NCI-H187 treated with DMSO at 0.1 percent for 48 hours (cell line): ENCODE measurements at places on chromosomes 11 and 22.

GRCh38 chr11:95485115-95485900 lies 254.3 kb upstream of the SESN3 start:
- no peak for DNase-seq

GRCh38 chr22:30198152-30198825 lies 48.3 kb downstream of the LIF start:
- DNase-seq = no peak

DNA sequence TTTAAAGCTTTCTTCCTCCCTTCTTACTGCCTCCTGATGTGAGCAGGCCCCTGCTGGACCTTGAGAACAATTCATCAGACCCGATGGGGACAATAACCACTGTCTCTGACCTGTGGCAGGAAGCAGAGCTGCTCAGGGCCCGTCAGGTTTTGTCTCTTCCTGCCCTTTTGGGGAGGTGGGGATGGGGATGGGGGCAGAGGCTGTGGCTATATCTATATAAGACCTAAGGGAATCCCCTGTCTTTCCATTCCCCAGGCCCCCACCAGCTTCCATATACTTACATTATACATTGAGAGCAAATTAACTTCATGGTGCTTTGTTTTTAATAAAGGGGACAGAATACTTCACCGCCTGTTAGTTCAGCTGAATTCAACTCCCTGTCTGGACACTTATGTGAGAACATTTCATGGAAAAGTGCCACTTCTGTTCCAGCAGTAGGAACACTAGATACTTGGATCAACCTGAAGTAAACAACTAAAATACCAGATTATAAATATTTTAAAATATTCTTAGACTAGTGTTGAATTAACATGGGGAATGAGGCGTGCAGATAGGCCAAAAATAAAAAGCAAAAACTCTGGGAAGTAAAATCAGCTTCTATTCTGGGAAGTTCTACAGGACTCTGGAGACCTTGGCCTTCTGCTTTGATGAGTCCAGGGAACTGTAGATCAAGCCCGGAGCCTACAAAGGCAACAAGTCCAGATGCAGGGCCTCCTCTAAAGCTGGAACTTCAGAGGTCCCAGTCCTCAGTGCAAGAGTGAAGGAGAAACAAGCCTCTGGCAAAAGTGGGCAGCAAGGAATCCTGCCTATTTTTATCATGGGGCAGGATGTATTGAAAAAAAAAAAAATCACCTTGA lies 11.1 kb downstream of the ZP1 start:
- DNase-seq = no peak

- DNase-seq = no peak
Measured at GRCh38 chr11:118896472-118896913, 12.8 kb downstream of the CXCR5 start.

GRCh38 chr11:84264066-84264465 lies 977.9 kb upstream of the CCDC90B start:
- DNase-seq = no peak

- no peak for DNase-seq
Measured at GRCh38 chr22:47210112-47210657, 447.7 kb downstream of the TBC1D22A start.

- DNase-seq = no peak
Measured at GRCh38 chr11:17905477-17905876, 107.4 kb downstream of the SERGEF start.

DNA sequence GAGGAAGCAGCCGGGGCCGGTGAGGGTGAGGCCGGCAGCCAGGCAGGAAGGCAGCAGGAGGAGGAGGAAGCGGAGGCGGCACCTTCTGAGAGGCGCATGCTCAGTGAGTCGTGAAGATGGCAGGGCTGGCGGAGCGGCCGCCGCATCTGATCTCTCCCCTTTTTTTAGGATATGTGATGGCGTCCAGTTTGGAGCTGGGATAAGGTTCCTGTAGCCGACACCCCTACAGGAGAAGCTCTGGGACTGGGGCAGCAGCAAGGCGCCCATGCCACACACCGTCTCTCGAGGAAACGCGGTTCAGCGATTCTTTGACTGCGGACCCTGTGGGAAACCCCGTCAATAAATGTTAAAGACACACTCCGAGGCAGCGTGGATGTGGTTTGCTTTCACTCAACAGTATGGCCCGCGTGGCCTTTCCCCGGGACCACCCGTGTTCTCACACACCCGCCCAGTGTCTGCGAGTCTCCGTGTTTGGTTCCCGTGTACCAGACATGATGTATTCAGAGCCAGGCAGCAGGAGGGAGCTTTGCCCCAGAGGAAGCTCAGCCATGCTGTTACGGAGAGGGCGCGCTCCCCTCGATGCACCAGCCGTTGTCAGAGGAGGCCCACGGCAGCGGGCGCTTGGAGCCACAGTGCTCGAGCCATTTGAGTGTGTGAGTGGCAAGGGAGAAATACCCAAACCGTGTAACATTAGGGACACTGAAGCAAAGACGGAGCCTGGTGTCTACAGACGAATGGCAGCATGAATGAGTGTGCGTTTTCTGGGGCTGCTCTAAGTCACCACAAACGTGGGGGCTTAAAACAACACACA lies 27.7 kb upstream of the PARVB start:
- no peak for DNase-seq

- DNase-seq = no peak
Measured at GRCh38 chr11:20046416-20046815, 113.9 kb downstream of the DBX1 start.

DNA sequence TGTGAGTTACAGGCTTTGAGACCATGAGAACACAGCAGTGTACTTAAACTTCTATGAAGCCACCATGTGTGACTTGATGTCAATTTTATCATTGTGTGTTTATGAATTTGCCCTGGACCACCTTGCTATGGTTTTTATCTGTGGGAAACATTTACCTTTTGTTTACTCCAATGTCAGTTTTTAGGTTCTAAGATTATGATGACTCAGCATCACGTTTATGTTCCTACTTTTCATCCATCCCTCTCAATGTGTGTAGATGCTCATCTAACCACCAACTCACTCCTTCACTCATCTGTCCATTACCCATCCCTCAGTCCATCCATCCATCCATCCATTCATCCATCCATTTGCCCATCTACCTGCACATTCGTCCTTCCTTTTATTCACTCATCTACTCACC lies 338.8 kb downstream of the MIAT start:
- no peak for DNase-seq

DNA sequence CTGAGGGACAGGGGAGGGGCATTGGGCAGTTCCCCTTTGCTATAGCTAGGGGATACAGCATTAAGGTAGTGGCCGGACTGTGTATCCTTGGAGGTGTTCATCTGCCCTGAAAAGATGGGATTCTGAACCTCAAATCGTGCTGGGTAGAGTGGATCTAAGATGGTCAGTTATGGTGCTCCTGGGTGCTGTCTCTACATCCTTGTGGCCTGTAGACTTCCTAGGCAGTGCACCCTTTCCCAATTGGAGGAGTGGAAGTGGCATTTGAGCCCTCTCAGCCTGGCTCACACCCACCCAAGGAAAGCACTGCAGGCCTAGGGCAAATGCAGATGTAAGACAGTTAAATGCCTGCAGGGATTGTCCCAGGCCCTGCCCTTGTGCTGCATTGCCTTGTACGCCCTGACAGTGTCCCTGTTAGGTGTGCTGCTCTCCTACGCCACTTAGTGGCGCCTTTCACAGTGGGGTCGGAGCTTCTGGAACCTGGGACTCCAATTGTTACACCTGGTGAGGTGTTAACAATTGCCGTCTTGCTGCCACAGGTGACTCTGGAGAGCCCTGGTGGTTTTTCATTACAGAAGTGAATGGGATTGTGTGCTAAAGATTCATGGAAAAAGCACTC lies 35.0 kb downstream of the PPFIBP2 start:
- DNase-seq = no peak

DNA sequence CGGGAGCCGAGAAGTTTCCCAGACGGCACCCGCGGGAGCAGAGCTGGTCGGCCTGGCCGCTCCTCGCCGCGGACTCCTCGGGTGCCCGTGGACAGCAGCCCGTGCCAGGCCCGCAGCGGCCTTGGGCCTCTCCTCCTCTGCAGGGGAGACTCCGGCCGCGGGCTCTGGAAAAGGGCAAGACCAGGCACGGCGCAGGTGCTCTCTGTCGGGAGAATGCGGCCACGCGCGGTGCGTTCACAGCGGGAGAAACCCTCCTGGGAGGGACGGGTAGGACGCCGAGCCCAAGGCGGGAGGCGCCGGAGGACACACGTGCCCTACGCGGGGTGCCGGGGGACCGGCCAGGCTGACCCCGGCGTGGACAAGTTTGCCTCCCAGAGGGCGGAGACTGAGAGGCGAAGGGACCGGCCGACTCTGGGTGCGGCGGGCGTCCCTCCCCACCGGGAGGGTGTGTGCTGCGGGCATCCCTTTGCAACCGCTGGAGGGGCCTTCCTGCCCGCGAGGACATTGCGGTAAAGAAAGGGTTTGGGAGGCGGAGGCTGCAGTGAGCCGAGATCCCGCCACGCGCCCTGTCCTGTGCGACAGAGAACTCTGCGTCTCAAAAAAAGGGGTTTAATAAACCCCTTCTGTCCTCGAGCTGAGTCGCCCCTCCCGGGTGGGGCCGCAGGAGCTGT lies 2.3 kb downstream of the IFITM1 start:
- DNase-seq = no peak

DNA sequence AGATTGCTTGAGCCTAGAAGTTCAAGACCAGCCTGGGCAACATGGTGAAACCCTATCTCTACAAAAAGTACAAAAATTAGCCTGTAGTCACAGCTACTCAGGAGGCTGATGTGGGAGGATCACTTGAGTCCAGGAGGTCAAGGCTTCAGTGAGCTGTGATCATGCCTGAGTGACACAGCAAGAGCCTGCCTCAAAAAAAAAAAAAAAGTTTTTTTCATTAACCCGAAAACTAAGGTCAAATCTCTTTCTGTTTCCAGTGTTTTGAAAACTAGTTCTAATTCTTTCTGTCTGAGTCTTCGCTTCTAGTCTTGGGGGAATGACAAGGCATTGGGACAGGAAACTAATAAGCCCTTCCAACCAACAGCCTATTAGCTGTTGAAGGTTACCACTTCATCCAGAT lies 57.6 kb downstream of the LIF start:
- no peak for DNase-seq

- no peak for DNase-seq
Measured at GRCh38 chr11:132106096-132106982, 735.9 kb downstream of the NTM start.

DNA sequence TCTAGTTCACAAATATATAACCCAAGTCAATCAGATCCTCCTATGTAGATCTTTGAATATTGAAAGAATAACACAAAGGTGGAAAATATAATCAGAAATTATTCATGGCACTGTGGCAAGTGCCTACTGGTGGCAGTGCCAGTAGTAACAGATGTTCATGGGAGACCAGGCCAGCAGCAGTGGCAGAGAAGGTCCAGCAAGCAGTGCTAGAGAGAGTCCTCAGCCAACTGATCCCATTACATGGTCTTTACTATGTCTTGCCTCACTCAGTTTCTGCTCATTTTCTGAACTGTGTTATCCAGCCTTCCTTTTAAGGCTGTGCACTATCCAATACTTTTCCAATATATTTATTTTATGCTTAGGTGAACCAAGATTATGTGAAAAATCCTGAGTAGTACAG lies 124.9 kb downstream of the MRTFA start:
- DNase-seq = no peak

- DNase-seq = no peak
Measured at GRCh38 chr22:20211997-20212753, 55.9 kb downstream of the RTN4R start.

GRCh38 chr22:17953147-17953546 lies 71.2 kb downstream of the MICAL3 start:
- DNase-seq = no peak

DNA sequence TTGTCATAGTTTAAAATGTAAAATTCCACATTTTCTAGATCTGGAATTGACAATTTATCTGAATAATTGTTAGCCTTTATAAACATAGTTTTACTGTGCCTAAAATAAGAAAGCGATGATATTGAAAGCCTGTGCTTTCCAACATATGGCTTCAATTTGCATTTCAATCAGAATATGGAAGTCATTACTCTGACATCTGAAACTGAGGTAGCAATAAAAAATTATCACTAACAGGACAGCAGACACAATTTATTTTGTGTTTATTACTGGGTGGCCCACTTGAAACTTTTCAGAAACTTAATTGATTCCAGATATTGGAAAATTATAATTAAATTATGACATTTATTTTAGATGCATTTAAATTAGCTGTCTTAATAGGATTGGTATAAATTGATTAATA lies 78.5 kb downstream of the TMEM135 start:
- DNase-seq = no peak
